ENCODE measurements at places on chromosomes 2 and 18. TPM values are rescaled to one million over a fixed set of nuclear protein-coding genes. Genes with fewer than 3 reads are reported as not detected.

GRCh38 chr2:64054161-64054915 lies 35.1 kb upstream of the VPS54 start:
- DNase-seq, result no peak

GRCh38 chr18:52844323-52844722 lies 504.3 kb downstream of the DCC start:
- no peak for DNase-seq

- no peak for DNase-seq
Observed at GRCh38 chr2:134602666-134603065, 116.1 kb downstream of the TMEM163 start.

- DNase-seq, result no peak
Observed at GRCh38 chr2:68110102-68110501, 47.3 kb upstream of the C1D start.

DNA sequence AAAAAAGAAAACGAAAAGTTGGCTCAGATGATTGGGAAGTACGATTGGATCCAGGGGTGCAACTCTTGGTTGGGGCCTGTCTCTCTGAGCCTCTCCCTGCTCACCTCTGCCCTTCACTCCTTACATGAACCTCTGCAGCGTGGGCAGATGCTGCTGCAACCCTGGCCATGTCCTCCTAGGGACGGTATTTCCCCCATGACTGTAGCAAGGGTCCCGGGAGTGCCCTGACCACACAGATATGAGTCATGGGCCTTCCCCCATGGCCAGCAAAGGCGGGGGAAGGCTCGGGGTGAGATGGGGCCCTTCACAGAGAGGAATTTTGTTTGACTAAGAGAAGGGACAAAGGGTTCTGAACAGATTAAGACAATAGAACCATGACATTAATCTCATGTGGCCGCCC lies 129.0 kb downstream of the NCK2 start:
- peak; percentile 65 for DNase-seq

- DNase-seq, result no peak
Observed at GRCh38 chr2:239475161-239476028, 74.6 kb upstream of the HDAC4 start.

DNA sequence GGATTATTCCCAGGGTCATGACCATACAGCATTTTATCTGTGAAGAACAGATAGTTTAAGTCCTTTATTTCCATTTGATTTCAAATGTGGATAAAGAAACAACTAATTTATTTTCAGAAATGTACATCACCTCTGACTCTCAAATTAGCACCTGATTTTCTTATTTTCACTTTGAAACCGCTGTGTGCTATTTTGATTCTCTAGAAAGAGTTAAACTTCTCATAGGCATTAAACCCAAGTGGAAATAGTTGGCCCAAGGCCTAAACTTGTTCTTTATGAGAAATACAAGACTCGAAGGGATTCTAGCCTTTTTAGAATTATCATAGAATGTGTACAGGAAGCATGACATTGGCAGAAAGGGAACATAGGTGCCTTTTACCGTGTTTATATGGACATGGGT lies 41.5 kb upstream of the LTBP1 start:
- no peak for DNase-seq

DNA sequence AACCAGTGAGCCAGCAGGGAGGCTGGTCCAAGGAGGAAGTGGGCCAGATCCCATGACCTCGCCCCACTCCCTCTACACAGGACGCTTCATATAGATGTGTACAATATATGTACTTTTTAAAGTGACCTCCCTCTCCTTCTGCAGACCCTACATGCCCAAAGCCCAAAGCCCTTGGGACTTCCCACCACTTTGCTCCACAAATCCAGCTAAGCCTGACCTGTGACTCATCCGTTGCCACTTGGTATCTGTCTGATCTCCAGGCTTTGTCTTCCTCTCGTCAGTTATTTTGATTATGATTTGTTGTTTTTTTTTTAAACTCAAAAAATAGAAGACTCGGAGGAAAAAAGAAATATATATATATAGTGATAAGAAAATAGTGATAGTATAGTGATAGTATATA lies 470.8 kb downstream of the KCNJ3 start:
- peak; percentile 30 for DNase-seq

DNA sequence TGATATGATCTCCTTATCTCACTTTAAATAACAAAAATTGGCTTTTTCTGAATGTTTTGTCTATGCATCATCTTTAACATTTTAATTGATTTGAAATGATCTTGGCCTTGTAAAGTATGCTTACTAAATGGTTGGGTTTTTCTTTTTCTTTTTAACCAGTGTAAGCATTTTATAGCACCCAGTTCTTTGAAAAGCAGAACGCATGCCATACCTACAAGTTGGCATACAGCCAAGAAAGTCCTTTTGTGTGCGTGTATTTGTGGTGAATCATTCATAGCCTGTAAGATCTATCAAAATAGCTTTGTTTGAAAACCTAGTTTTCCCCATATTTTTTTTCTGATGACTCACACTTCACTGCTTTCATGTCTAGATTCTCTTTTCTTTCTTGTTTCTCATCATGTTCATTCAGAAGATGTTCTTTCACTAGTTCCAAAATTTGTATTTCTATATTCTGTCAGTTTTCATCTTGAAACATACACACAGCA lies 4.1 kb upstream of the VRK2 start:
- peak; percentile 22 for DNase-seq

DNA sequence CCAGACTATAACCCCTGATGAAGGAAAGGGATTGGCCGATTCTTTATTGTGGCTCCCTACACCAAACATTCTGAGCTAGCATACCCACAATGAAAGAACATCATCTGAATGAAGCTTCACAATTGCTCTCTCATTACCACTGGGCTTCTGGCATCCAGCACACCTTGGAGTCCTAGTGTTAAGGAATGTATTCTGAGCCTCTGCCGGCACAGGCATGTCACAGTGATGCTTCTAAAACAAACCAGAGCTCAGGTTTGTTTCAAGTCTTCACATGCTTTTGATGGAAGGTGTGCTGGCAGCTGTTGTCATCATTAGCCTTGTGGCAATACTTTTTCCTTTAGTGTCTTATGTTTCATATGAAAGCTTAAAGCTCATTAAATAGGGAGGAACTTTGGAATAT lies 76.3 kb upstream of the RBBP8 start:
- no peak for DNase-seq

- DNase-seq, result peak; percentile 100
Observed at GRCh38 chr2:240991378-240992263, 6.8 kb upstream of the SNED1 start.

DNA sequence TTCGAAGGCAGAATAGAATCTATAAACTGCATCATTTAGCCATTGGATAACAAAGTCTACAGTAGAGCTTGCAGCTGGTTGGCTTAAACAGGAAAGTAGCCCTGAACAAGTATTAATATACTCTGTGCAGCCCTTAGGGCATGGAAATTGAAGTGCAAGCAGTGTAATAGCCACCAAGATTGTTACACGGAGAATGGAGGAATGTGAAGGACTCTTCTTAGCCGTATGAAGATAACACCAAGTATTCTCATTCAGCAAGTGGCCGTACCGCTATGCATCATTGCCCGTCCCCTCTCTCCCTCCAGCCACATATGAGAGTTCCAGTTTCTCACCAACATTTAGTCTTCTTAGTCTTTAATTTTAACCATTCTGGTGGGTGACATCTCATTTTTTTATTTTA lies 40.5 kb downstream of the ANKRD12 start:
- no peak for DNase-seq

DNA sequence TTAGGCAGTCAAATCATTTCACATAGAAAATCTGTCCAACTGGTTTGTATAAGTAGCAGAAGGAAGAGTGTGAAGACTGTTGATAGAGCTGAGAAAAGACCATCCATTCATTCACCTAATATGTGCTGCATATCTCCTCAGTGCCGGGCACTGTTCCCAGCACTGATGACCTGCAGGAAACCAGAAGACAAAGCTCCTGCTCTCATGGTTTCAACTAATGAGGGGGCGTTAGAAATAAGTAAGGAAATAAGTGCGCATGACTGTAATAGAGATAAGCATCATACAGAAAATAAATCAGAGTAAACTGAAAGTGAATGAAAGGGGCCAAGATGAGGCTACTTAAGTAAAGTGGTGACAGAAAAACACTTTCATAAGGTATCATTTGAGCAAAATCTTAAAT lies 427.5 kb upstream of the CDH20 start:
- no peak for DNase-seq

- DNase-seq, result peak; percentile 13
Observed at GRCh38 chr2:180728928-180729559, 251.4 kb upstream of the UBE2E3 start.

GRCh38 chr18:51751901-51752300 lies 554.4 kb upstream of the MEX3C start:
- DNase-seq, result peak; percentile 43

DNA sequence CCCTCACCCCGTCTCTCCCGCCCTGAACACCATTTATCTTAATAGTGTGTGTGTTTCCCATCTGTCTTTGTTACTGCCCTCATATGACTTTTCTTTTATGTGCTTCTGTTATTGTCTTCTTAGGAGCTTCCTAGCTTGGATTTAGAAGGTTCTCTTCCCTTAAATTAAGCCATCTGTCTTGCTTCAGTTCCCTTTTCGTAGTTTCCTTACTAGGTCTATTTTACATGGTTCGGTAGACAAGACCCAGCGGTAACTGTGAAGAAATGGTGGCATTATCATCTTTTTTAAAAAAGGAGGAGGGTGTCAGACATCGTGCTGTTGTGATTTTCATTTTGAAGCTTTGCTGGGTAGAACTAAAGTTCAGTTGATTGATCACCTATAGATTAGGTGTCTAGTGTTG lies 10.3 kb downstream of the NCK2 start:
- no peak for DNase-seq

DNA sequence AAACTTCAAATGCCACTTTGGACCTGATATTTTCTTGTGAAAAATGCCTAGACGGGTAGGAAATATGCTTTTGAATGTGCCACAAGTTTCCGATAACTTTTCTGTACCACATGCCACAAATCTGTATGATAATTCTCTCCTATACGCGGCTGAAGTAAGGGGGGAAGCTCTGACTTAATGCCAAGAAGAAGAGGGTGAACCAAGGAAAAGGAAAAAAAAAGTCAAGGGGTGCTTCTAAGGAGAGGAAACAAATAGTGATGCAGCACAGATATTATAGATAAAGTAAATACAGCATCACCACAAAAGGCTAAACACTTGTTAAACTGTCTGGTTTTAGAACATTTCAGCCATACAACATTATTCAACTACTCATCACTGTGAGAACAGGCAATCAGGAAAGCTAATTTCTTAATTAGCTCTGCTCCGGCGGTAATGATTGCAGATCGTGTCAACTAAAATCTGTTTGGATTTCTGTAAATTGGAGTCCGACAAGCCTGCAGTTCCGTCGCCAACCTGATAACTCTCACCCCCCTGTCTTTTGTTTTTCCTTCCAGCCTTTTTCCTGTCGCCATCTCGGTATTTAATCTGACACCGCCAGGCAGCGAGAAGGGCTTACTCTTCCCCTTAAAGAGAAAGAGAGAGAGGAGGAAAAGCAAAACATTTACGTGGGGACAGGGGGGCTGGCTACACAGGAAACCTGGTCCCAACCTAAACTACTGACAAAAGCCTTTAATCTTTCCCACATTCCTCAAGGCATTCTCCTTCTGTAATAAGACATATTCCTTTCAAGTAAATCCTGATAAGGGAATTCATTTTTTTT lies 67.5 kb downstream of the ZEB2 start:
- peak; percentile 59 for DNase-seq

DNA sequence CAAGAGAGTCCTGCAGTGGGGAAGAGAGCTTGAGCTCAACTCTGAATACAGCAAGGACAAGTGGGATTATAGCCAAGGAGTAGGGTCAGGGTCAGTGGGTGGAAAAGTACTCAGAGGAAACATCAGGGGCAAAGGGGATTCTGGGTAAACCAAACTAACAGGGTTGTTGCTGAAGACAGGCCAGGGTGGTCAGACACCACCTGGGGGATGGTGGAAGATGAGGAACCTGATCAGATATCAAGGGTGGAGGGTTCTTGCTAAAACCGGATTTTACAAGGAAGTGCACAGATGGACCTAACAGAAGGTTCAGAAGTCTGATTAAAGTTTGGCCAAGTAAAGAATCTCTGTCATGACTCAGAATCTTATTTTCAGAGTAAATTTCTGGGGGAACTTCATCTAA lies 16.5 kb downstream of the OSBPL1A start:
- no peak for DNase-seq

GRCh38 chr18:60555625-60556024 lies 183.1 kb upstream of the MC4R start:
- DNase-seq, result no peak

- no peak for DNase-seq
Observed at GRCh38 chr18:43034683-43035500, 80.6 kb downstream of the RIT2 start.

- no peak for DNase-seq
Observed at GRCh38 chr2:5938566-5938896, 246.3 kb downstream of the SOX11 start.

DNA sequence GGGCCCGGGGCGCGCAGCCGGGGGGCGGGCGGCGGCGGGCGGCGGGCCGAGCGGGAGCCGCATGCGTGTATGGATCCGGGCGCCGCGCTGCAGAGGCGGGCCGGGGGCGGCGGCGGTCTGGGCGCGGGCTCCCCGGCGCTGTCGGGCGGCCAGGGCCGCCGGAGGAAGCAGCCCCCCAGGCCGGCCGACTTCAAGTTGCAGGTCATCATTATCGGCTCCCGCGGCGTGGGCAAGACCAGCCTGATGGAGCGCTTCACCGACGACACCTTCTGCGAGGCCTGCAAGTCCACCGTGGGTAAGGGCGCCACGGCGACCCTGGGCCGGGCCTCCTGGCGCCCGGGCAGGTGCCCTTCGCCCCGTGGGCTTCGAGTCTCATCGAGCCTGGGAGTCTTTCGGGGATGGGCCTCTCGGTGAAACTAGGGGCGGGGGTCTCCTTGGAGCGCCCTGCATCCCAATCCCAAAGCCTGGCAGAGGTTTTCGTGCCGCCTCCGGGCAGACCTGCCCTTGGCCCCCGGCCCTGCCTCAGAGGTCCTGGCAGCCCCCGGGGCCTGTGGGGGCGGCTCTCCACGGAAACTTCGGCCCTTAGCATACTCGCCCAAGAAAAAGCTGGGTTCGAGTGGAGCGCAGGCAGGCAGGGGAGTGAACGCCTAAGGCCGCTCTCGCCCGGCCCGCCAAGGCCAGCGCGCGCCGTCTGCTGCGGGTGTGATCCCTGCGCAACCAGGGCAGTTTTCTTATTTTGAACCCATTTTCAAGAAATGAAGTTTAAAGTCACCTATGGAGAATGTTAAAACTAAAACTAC lies 622 bp downstream of the RAB12 start:
- no peak for DNase-seq

The NAGK gene
- 49.3 TPM for total RNA-seq

The RBM43 gene
- total RNA-seq, result 1.2 TPM

The REG1B gene
- not detected for total RNA-seq

The SFT2D3 gene
- 10.0 TPM for total RNA-seq

The CHST10 gene
- total RNA-seq, result 20.0 TPM

The CPO gene
- not detected for total RNA-seq

The TEKT4 gene
- total RNA-seq, result not detected
